ENCODE measurements at places on chromosomes 16 and 17. TPM values are rescaled to one million over a fixed set of nuclear protein-coding genes. Genes with fewer than 3 reads are reported as not detected.

CHRNE gene
- total RNA-seq = 0.37 TPM

RAB37 gene
- 0.20 TPM for total RNA-seq

SCIMP gene
- total RNA-seq = not detected

CDRT4 gene
- 1.8 TPM for total RNA-seq

ASB16 gene
- under 0.01 TPM for total RNA-seq

MON1B gene
- total RNA-seq = 14.3 TPM

SMTNL2 gene
- total RNA-seq = not detected

ESRP2 gene
- total RNA-seq = under 0.01 TPM

SHCBP1 gene
- total RNA-seq = 16.2 TPM

CACNA1H gene
- total RNA-seq = under 0.01 TPM

PPP1R27 gene
- total RNA-seq = not detected

NHLRC4 gene
- 0.59 TPM for total RNA-seq

DNAAF1 gene
- total RNA-seq = not detected
